ENCODE measurements at places on chromosomes 16 and 17. TPM values are rescaled to one million over a fixed set of nuclear protein-coding genes. Genes with fewer than 3 reads are reported as not detected.

Gene TERB1
- not detected for polyA plus RNA-seq

Gene GAS7
- polyA plus RNA-seq: 1.9 TPM

Gene KCNH4
- polyA plus RNA-seq: 0.11 TPM

Gene CDRT15L2
- not detected for polyA plus RNA-seq

Gene TLCD3A
- 6.5 TPM for polyA plus RNA-seq

Gene CCL16
- polyA plus RNA-seq: 0.30 TPM

Gene RGS11
- 42.9 TPM for polyA plus RNA-seq

Gene HIC1
- 1.8 TPM for polyA plus RNA-seq

Gene SDK2
- 0.07 TPM for polyA plus RNA-seq

Gene ZNF750
- polyA plus RNA-seq: 0.08 TPM

Gene UMOD
- polyA plus RNA-seq: 2.3 TPM

Gene NLRC5
- 20.1 TPM for polyA plus RNA-seq

DNA sequence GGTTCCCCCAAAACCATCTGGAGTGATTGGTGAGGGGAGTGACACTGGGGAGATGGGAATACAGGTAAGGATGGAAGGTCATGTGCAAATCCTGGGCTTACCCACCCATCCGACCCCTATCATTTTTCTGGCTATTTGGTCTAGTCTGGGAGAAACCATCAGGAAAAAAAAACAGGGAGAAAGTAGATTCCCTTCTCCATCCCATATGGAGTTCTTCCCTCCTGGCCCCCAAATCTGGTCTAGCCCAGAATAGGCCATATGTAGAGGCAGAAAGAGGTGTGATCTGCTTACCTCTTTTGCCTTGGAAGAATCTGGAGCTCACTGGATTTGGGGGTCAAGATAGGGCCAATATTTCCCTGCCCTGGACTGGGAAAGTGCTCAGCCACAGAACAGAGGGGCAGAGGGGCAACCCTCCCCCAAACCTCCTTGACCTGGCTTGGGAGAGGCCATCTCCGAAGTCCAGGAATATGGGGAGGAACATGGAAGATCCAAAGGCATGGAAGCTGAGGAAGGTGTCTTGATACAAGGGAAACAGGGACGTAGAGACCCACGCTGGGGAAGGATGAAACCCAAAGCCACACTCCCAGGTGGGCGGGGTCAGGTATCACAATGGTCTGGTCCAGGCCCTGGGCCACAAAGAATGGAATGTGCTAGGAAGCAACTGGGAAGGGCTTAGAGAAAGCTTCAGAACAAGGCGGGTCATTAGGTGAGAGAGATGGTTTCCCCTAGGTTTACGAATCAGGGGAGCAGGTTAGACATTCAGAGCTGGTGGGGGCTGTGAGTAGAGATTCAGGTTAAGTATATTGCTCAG is 16.2 kb downstream of the CHRNB1 start:
- no peaks in the 10 kb centered on the region for H3K4me1 ChIP-seq
- no peaks in the 10 kb centered on the region for H3K27me3 ChIP-seq
- no peak for DNase-seq
- no peak overlapping the region for H3K4me3 ChIP-seq

- H3K36me3 ChIP-seq: peaks cover 7% of the 10 kb centered on the region
- H3K4me3 ChIP-seq: peak overlapping the region; percentile 79
- DNase-seq: peak; percentile 90
- H3K4me1 ChIP-seq: peaks cover 18% of the 10 kb centered on the region
- no peaks in the 10 kb centered on the region for H3K27me3 ChIP-seq
Observed at GRCh38 chr16:1940273-1941161, 2.5 kb downstream of the MSRB1 start.

DNA sequence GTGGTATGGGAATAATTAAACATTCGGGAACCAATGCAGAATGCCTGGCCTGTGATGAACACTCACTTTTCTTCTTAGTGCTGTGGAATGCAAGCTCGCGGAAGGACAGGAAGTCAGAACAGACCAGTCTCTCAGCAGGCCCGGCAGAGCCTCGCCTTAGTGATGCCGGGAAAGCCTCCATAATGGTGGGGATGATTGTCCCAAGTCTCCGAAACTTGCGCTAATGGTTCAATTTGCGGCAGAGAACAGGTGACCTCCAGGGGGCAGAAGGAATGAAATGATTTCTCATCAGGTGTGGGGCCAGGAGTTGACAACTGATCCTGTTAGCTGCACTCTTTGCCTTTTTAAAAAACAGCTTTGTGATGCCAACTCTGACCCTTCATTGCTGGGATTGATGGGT is 170.6 kb downstream of the GSG1L start:
- DNase-seq: no peak
- no peaks in the 10 kb centered on the region for H3K4me1 ChIP-seq
- H3K27ac ChIP-seq: no peak overlapping the region

DNA sequence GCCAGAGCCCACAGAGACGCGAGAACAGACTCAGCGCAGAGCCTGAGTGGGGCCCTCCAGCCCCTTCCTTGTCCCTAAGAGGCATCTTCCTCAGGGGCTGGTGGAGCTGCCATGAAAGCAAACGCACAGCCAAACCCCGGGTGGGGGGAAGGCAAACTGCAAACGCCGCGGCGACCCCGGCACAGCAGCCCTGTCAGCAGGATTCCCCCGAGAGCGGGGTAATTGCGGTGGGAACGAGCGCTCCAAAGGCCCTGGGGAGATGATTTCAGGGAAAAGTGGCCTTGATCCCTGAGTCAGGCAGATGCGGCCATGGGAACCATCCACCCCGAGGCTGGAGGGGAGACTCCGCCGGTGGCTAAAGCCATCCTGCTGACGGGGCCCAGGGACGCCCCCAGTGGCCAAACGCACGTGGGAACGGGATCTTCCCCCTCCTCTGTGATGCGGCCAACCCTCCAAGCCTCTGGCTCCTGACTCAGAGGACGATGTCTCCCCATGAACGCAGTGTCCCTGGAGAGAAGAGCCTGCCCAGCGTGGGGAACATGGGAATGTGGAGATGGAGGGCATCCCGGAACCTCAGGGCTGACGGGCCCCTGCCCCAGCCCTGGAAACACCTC is 25.1 kb downstream of the SLC7A5 start:
- H3K36me3 ChIP-seq: no peaks in the 10 kb centered on the region
- no peak overlapping the region for H3K27ac ChIP-seq
- no peak overlapping the region for H3K4me3 ChIP-seq
- H3K27me3 ChIP-seq: no peaks in the 10 kb centered on the region
- no peak for DNase-seq

- no peaks in the 10 kb centered on the region for H3K36me3 ChIP-seq
- H3K27me3 ChIP-seq: no peaks in the 10 kb centered on the region
- no peaks in the 10 kb centered on the region for H3K4me1 ChIP-seq
Observed at GRCh38 chr17:2814049-2814448, 17.8 kb downstream of the RAP1GAP2 start.

GRCh38 chr17:75345514-75346167 is 56.4 kb upstream of the SLC25A19 start:
- peaks cover 1% of the 10 kb centered on the region for H3K4me1 ChIP-seq
- H3K27me3 ChIP-seq: no peaks in the 10 kb centered on the region
- DNase-seq: no peak
- H3K27ac ChIP-seq: no peak overlapping the region

GRCh38 chr17:42414704-42415409 is 8.2 kb downstream of the CAVIN1 start:
- no peaks in the 10 kb centered on the region for H3K36me3 ChIP-seq
- no peak for DNase-seq
- no peaks in the 10 kb centered on the region for H3K27me3 ChIP-seq
- no peaks in the 10 kb centered on the region for H3K4me1 ChIP-seq
- no peak overlapping the region for H3K27ac ChIP-seq

DNA sequence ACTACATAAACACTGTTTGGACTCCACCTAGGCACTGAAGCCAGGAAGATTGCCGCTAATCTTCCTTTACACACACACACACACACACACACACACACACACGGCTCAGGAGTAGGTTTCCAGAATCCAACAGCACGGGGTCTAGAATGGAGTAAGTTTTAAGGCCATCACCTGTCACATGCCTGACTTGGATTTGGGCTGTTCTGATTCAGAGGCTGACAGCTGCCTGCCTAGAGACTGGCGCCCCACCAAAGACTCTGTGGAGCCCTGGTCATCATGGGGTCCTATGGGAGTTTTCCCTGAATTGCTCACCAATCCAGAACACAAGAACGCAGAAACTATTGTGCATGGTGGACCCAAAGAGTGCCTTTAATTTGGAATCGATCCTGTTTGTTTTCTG is 10.9 kb downstream of the CDRT4 start:
- H3K4me3 ChIP-seq: no peak overlapping the region
- peak overlapping the region; percentile 42 for H3K27ac ChIP-seq
- H3K36me3 ChIP-seq: no peaks in the 10 kb centered on the region
- H3K4me1 ChIP-seq: no peaks in the 10 kb centered on the region
- no peak for DNase-seq

- DNase-seq: no peak
- H3K27ac ChIP-seq: no peak overlapping the region
- H3K4me3 ChIP-seq: no peak overlapping the region
- no peaks in the 10 kb centered on the region for H3K36me3 ChIP-seq
Observed at GRCh38 chr17:71446645-71447437, 674.0 kb upstream of the SOX9 start.

DNA sequence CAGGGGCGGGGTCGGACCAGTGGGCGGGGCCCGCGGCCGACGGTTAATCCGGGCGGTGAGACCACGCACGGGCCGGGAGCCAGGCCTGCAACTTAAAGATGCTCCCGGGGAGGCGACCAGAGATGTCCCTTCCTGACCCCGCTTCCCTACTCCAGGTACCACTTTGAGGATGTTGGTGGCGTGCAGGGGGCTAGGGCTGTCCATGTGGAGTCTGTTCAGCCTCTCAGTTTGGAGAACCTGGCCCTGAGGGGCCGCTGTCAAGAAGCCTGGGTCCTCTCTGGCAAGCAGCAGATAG is 580 bp downstream of the RANGRF start:
- peaks cover 17% of the 10 kb centered on the region for H3K4me1 ChIP-seq
- no peaks in the 10 kb centered on the region for H3K36me3 ChIP-seq
- peak overlapping the region; percentile 57 for H3K4me3 ChIP-seq
- peak; percentile 82 for DNase-seq
- H3K27ac ChIP-seq: peak overlapping the region; percentile 88

GRCh38 chr17:40399185-40399584 is 18.5 kb downstream of the TOP2A start:
- H3K27ac ChIP-seq: no peak overlapping the region
- no peak overlapping the region for H3K4me3 ChIP-seq
- H3K27me3 ChIP-seq: no peaks in the 10 kb centered on the region
- DNase-seq: no peak
- no peaks in the 10 kb centered on the region for H3K4me1 ChIP-seq

- no peaks in the 10 kb centered on the region for H3K27me3 ChIP-seq
- no peaks in the 10 kb centered on the region for H3K4me1 ChIP-seq
- H3K27ac ChIP-seq: no peak overlapping the region
- no peaks in the 10 kb centered on the region for H3K36me3 ChIP-seq
- no peak for DNase-seq
- H3K4me3 ChIP-seq: no peak overlapping the region
Observed at GRCh38 chr17:77768248-77768852, 190.2 kb upstream of the TNRC6C start.

Measured in pancreas (tissue), 10 donors.